AG09309 (cell line): ENCODE measurements at places on chromosomes 6 and 20.

DNA sequence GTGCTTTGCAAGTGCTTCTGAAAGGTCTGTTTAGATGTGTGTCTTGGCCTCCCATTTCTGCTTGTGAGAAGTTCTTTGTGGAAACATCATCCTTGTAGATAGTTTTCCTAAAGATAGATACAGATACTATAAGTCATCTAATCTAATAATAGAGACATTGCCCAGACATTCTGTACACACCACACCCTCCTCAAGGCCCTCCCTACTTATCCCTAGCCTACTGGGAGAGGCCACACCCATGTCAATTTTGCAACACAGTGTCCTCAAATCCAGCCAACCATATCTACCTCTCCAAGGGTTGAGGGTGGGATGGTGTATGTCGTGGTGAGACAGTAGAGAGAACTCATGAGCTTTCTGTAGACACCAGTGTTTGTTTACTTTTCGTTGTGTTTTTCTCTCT, 6.2 kb downstream of the KDM1B start:
- DNase-seq: no peak

DNA sequence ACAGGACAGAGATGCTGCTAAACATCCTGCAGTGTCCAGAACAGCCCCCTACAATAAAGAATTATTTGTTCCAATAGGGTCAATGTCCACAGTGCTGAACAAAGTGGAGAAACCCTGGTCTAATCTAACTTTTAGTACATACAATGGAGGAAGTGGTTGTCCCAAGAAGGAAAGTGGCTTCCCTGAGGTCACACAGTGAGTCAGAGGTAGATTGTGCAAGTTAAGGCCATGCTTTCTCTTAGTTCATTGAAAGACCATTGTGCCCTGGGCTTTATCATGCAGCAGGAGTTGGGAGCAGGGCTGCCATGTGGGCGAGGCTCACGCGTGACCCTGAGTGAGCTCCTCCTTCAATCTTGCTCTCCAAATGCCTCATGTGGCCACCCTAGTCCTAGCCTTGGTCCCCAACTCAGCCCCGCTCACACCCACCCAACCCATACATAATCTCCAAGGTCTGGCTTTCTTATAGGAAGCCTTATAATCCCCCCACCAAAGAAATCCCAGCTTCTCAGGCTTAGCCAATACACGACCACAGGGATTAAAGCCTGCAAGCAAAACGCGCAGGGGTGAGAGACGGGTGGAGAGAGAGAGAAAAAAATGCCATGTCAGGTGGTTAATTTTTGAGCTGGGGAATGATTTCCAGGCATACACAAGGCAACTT, 19.9 kb downstream of the SLC13A3 start:
- no peak for DNase-seq

DNA sequence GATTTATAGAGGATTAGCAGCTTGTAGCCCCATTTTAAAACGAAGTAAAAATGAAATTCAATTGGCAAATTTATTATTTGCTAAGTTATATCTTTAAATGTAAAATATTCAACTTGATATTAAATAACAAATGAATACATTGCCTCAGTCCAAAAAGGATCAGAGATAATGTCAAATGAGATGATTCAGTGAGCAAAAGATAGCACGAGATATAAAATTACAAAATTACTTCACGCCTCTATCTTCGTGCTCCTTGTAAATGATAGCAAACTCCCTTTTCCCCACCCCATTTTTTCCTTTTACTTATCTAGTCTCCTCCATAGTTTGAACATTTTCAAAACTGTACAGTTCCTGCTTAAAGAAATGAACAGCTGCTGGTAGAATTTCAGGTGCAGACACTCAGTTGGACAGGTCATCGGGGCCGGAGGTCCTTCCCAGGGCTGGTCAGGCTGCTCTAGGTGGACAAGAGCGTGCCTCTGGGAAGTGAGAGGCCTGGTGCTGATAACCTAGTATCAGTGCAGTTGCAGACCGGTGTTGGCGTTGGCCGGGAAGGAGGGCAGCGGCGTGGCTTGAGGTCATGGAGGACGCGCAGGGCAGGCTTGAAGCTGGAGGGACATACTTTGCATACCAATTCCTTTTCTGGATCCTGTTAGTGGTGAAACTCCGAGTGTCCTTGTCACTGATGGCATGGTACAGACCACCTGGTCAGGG, 83.9 kb downstream of the CDC5L start:
- no peak for DNase-seq

DNA sequence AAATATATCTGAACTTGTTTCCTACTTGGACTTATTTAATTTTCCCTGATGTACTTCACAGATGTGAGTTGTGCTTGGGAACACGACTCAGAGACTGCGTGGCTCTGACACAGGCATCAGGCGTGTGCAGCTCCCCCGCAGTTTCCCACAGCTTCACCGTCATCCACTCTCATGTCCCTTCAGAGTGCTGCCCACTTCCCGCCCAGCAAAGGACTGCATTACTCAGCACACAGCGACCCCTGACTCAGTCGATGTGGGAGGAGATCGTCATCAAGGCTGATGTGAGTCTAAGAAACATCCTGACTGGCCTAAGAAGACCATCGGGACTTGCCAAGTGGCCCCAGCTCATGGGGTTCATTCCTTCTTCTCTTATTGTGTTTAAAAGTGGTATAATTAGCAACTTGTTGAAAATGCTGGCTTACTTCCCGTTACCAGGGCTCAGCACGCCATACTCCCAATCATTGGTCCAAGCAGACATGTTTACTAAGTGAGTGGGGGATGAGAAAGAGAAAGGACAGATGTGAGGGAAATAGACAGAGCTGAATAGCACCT, 539.4 kb upstream of the JARID2 start:
- peak; percentile 99 for DNase-seq

GRCh38 chr6:89952686-89953085, 58.4 kb downstream of the GJA10 start:
- DNase-seq: peak; percentile 83

- no peak for DNase-seq
Measured at GRCh38 chr6:71886184-71887005, at the start of gene RIMS1. Gene RIMS1, plus strand, starts transcription at chr6:71886550. Its CDS starts 474 bp downstream, at chr6:71887024.

GRCh38 chr20:6784210-6784631, 16.7 kb downstream of the BMP2 start:
- peak; percentile 3 for DNase-seq

DNA sequence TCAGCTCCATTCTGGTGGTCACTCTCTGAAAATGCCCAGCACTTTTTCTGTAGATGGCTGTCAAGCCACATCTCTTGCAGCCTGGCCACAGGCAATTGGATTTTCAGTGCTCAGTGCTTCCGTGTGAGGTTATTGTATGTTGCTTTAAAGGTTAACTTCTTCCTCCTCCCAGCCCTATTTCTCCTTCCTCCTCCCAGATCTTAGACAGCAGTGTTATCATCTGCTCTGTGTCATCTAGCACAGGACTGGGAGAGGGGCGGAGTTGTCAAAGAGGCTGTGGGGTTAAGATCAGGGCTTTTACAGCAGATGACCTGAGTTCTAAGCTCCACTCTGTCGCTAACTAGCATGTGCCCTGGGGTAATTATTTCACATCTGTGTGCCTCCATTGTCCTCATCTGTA, 129.0 kb downstream of the PHACTR3 start:
- DNase-seq: no peak

- DNase-seq: no peak
Measured at GRCh38 chr20:8216375-8217200, 84.5 kb downstream of the PLCB1 start.

DNA sequence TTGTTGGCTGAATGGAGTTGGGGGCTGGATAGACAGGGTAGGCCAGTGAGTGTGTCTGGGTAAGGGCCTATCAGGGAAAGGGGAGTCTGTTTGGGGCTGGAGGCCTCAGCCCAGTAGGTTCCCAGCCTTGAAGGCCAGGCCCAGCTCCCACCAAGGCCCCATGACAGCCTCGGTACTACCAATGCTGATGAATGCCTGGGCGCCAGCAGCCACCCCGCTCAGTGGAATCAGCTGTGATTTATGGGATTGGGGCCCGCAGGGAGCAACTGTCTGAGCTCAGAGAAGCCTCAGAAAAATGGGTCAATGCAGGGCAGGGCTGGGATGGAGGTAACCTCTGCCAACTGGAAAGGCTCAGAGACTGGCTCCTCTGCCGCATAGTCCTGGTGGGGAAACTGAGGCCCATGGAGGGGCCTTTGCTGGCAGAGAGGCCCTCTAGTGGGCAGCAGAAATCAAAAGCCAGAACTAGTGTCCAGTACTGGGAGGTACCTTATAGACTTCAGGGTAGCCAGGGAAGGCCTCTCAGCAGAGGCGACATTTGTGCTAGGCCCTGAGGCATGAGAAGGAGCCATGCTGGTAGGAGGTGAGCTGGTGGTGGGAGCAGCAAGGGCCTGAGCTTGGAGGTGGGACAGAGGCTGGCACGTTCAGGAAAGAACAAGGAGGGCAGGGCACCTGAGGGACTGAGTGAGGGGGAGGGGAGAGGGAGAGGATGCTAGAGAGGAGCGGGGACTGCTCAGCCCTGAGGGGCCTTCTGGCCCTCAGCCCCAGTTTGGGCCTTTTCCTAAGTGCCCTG, 36.4 kb downstream of the DLGAP4 start:
- no peak for DNase-seq

GRCh38 chr6:157569543-157569942, 188.6 kb downstream of the ZDHHC14 start:
- DNase-seq: no peak

- no peak for DNase-seq
Measured at GRCh38 chr6:105492706-105493673, 90.1 kb upstream of the PREP start.

- DNase-seq: peak; percentile 4
Measured at GRCh38 chr6:100833972-100834574, 47.1 kb downstream of the ASCC3 start.

DNA sequence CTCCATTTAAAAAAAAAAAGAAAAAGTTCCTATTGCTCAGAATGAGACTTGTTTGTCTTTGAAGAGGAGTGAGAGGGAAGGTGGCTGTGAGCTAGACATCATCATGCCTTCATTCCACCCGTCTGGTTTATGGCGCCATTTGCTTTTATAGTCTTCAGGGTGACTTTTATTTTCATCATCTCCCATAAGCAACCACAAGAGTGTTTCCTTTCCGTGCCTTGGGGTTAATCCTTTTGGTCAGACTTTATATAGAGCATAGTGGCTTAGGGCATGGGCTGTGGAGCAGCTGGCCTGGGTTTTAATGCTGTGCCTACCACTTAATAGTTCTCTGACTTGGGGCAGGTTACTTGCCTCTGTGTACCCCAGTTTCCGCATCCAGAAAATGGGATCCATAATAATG, 77.8 kb downstream of the RREB1 start:
- DNase-seq: no peak

- DNase-seq: no peak
Measured at GRCh38 chr6:21874372-21874771, 280.8 kb downstream of the SOX4 start.

DNA sequence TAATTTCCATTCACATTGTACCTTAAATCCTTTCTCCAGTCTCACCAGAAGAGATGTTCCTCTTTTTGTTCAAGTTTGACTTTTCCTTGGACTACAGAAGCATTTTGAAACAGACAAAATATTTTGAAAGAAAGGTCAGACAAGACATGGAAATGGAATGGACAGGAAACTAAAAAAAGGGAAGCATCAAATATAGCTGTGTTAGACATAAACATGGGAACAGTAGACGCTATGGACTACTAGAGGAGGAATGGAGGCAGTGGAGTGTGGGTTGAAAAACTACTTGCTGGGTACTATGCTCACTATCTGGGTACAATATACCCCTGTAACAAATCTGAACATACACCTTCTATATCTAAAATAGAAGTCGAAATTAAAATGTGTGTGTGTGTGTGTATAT, 4.1 kb upstream of the FAM135A start:
- DNase-seq: no peak

- DNase-seq: no peak
Measured at GRCh38 chr6:32912951-32913350, 27.9 kb downstream of the HLA-DMB start.

DNA sequence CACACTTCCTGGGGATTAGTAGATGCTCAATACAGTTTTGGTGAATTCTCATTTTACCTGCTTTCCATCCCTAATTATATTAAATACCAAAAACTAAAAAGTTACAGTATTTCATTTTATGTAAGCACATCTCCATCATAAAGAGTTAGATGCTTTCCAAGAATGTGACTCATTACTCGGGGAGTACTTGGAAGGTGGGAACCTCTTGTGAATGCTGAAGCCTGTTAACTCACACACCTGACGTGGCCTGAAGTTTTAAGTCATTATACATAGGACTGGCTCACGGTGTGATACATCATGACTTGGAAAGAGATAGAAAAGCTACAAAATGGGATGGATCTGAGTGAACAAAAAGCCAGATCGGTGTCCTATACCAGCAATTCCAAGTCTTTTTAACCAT, 2.2 kb upstream of the OSER1 start:
- no peak for DNase-seq

DNA sequence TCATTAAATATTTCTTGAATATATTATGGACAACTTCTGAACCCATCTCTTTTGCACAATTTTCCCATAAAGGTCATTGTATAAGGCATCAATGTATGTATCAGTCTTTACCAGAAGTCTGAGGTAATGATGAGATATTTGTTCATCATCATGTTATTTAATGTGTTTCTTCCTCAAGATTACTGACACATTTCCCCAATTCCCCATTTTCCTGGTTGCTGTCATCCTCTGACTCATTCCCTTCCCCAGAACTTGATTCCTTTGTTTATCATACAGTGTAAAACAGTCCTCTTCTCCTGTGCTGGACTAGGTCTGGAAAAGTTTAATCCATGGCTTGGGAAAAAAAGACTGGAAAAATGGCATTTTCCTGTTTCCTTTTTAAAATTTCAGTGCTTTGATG, 107.9 kb upstream of the FLRT3 start:
- DNase-seq: no peak

DNA sequence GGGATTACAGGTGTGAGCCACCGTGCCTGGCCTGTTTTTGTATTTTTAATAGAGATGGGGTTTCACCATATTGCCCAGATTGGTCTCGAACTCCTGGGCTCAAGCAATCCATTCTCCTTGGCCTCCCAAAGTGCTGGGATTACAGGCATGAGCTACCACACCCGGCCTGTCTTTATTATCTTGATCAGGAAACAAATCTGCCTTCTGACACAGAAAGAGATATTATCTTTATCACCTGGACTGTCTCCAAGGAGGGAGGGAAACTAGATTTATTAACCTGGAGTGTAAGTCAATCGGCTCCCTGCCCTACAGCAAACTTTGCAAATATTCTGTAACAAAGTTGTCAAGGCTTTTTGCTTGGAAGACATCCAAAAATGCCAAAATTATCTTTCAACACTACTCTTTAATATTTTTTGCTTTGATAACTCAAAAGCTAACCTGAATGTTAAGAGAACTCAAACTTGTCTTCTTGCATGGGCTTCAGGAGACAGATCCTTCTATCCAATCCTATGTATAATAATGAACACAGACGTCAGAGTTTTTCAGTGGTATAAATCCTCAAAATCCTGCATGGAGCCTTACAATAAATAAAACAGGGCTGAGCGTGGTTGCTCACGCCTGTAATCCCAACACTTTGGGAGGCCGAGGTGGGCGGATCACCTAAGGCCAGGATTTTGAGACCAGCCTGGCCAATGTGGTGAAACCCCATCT, 85.0 kb upstream of the LOC128125822 start:
- DNase-seq: no peak

GRCh38 chr6:95991906-95992305, 23.9 kb upstream of the FUT9 start:
- DNase-seq: no peak

GRCh38 chr6:138979813-138980668, 8.0 kb downstream of the REPS1 start:
- no peak for DNase-seq

- no peak for DNase-seq
Measured at GRCh38 chr6:105968603-105969333, 117.4 kb upstream of the PRDM1 start.
